ENCODE measurements at places on chromosomes 3 and 15.

DNA sequence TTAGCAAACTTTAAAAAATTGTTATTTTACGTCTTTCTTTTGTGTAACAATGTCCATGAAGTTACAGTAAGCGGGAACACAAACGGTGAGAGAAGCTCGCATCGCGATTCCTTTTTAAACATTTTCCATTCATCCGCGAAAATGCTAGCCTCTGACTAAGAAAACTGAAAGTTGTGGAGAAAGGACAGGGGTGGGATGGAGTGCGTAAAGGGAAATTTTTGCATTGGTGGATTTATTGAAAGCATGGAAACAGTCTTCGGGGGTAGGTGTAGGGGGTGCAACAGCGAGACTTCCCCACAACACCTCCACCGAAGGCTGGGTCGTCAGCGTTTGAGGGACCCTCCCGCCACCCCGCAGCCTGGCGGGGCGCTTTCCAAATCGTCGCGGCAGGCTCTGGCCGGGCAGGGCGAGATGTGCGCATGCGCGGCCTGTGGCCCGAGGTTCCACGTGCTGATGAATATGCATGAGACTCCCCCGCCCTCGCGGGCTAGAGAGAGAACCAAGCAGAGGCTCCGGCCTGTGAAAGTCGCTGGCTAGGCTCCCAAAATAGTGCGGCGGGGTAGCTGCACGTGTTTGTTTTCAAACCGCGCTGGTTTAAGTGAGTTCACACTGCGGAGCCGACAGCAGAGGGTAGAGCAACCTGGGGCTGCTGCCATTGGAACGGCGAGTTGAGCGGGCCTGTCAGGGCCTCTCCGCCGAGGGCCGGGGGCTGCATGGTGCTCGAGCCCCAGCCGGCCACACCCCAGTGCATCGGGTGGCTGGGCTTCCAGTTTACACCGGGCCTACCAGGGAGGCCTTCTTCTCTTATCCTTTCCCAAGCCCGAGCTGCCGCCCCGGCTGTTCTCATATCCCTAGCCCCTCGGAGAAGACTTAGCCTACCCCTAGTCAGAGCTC is 9.9 kb downstream of the ZIC1 start:
- DNase-seq: peak; percentile 44

DNA sequence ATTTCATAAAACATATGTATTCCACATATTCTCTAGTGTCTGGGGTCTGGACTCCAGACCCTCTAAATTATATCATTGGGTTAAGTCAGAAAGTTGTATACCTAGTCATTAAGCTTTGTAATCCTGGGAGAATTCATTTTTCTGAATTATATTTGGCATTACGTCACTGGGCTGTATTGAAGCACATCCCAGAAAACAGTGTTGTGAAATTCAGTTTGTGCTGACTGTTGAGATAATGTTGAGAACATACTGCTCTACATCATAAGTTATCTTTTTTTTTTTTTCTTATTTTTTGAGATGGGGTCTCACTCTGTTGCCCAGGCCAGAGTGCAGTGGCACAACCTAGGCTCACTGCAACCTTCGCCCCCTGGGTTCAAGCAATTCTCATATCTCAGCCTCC is 153.1 kb upstream of the STT3B start:
- DNase-seq: no peak

- DNase-seq: no peak
Observed at GRCh38 chr3:102106416-102107097, 257.2 kb downstream of the NFKBIZ start.

DNA sequence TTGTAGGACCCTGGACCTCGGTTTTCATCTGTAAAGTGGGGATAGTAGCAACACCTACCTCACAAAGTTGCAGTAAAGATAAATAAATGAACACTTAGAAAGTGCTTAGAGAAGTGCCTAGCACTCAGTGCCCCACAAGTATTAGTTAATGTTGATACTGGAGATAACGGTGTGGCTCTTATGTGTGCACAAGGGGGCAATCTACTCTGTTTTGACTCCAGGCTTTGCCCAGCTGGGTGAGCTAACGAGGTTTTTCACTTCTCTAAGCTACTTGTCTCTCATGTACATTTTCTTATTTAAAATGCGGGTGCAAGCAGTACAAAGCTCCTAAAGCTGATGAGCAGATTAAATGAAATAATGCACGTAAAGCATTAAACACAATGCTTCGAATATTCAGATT is 193.5 kb upstream of the ICE2 start:
- DNase-seq: peak; percentile 12

- DNase-seq: no peak
Observed at GRCh38 chr3:120568598-120568997, 27.5 kb upstream of the NDUFB4 start.

DNA sequence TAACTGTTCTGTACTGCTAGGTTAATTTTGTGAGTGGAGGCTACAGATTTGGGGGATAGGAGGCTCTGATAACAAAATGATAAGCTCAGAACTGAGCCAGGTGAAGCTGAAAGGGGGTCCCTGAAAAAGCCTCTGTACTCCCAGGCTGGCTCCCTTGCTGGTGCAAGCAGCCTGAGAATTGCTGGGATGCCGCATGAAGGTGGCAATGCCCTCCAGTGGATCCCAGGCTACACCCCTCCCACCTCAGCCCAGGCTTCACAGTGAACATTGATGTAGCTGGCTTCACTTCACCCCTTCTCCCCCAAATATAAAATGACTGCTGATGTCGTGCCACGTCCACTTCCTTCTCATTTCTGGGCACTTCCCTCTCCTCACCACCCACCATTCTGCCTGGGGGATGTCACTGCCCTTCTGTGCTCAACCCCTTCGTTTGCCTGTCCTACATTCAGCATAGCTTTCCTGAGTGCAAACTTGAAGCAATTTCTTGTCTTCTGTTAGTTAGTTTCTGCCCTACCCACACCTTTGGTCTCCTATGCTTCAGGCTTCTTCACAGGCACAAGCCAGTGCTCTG is 9.7 kb upstream of the ARHGEF26 start:
- DNase-seq: no peak

DNA sequence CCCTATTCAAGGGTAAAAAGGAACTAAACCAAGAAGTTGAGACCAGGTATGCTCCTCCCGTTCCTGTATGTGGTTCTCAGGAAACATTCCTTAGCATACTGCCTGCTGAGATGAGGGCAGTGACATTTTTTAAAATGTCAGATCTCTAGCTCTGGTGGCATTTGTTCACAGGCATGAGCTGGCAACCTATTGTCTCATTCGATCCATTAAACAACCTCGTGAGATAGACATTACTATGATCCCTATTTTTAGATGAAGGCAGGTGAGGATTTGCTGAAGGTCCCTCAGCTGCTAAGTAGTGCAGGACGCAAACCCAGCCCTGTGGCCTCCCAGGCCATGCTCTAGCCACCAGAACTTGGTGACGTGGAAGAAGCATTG is 74.9 kb downstream of the SIDT1 start:
- DNase-seq: no peak

DNA sequence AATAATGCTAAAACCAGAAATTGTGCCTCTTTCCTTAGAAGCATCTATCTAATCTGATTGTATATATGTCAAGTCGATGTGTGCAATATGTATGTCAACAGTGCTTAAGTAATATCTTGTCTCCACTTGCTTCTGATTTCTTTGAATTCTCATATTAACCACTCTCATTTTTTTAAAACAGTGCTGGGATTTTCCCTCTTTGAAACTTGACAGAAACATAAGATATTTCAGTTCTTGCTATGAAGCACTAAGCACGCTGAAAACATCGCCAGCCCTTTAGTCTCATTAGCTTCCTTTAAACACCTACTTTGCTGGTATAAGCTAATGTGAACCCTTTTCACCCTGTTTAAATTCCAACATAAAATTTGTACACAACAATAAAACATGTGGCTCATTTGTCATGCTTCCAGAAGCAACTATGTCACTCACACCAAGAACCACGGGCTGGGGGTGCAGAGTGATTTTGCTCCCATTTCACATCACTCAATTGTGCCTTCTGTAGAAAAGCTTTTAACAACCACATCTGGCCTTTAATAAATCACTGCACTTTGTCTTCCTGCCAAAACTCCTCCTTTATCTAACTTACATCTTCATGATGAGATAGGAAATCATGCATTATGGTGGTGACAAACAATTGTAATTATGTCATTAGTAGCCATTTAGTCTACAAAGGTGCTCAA is 185.2 kb downstream of the FOXP1 start:
- peak; percentile 7 for DNase-seq

DNA sequence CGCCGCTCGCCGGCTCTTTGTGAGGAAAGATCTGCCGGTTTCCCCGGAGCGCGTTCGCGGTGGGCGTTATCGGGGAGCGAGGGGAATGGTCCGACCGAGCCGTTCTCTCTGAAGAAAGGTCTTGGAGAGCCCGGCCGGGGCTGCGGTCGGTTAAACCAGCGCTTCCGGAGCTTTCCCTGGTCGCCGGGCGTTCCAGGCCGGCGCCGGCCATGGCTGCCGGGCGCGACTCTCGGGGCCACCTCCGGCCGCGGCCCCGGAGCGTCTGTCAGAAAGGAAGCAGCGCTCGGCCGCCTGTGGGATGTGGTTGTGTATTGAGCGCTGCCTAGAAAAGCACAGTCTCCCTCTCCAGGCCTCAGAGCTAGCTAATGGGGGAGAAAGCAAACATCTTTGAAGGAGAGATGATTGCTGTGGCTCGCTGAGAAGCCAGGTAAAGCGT is 731 bp downstream of the FYTTD1 start:
- DNase-seq: peak; percentile 64

DNA sequence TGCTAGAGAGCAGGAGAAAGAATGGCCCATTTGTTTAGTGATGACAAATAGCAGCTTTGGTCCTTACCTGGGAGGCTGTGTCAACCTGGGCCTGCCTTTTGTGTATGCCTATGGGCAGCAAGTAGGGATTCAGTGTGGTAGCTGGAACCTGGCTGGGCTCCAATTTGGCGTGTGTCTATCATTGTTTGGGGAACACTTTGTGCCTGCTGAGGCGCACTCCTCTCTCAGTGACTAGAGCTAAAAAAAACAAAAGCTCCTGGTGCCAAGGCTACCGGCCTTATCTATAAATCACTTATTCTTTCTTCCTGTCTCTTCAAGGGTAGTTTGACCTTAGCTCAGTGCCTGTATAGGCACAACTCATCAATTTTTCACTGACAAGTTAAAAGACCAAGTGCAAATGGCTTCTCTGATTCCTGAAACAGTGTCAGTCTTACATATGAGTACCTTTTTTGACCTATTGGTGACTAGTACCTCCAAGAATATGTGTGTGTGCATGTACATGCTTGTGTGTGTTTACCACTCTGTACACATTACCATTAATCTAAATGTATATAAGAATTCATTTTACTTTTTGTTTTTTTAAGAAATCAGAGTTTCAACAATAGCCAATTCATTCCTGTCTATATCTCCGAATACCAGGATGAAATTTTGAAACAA is 54.6 kb downstream of the GMNC start:
- no peak for DNase-seq

GRCh38 chr3:54850484-54851018 is 77.3 kb downstream of the LRTM1 start:
- DNase-seq: no peak

DNA sequence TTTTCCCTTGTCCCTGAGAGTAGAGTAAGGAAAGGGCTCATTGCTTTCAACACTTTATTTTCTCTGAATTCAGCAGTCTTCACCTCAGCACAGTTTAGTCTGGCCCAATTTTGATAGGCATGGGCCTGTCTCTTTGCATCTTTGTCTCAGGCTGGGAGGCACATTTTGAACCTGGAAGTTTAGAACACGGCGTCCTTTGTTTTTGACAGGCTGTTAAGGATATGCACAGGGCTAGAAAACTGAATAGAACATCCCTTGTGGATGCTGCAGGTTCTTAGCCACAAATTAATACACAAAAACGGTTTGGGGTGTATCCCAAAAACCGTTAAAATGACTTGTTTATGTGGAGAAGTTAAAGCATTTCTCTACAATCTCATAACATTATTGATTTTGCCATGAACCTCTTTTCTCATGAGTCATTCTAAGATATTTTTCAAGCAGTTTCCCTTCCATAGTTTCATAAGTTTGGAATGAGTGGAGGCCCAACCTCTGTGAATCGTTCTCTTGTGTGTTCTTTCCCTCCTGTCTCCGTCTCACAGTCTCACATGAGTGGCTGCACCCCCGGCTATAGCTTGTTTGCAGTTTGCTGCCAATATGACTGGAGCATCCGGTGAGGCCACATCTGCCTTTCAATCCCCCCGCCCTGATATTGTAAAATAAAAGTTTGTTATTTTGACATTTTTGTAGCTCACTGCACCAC is 192.9 kb upstream of the EIF1B start:
- DNase-seq: no peak

DNA sequence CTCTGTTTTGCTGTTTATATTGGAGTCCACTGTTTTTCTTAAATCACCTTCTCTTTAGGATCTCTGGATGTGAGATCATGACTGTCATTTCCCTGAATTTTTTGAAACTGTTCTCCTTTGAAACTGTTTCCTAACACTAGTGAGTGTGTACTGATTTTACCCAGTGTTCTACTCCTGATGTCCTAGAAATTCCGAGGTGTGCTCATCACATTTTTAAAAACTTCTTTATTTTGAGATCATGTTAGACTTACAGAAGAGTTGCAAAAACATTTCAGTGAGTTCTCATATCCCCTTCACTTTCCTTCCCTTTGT is 292.6 kb downstream of the NFKBIZ start:
- no peak for DNase-seq

GRCh38 chr3:128760881-128761280 is 34.9 kb downstream of the RAB7A start:
- DNase-seq: no peak

- no peak for DNase-seq
Observed at GRCh38 chr15:43881245-43881644, 54.4 kb downstream of the WDR76 start.

DNA sequence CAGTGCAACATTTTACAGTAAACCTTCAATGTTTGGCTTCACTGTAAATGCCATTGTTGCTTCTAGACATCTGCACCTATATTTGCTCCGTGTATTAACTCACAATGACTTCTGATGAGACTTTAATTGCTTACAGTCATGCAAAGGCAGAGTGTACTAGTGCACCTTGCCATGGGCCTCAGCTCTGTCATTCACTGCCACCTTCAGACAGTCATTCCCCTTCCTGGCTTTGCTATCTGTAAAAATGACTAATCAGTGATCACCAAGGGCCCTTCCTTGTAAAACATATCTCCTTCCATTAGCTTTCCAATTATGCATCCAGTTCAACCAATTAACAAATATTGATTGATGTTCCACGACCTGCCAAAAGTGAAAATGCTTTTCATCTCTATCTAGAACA is 120.3 kb downstream of the ARRDC4 start:
- DNase-seq: no peak

DNA sequence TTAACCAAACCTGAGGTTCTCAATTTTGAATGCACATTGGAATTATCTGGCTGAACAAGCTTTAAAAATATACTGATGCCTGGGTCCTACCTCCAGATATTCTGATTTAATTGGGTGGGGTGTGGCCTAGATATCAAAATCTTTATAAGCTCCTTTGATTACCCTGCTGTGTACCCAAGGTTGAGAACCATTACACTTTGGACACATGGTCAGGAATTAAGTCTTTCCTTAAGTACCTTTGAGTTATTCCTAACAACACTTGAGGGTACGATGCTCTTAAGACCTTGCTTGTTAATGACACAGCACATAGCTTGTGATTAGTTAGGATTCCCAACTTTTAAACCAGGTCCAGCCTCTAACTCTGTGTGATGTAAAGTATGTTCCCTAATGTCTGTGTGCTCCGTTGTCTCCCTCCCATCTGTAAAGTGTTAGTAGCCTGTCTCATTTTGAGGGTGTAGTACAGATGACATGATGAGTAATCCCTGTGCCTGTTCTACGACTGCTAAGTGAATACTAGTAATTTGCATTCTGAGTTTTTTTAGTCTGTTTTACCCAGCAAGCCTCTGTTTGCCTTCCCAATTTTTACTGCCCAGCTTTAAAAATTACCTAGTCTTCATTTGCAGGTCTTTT is 154.9 kb downstream of the KLHL25 start:
- DNase-seq: peak; percentile 98

- DNase-seq: peak; percentile 75
Observed at GRCh38 chr15:92808598-92809063, 91.5 kb upstream of the CHD2 start.
